GM23338 (cell line): ENCODE measurements at places on chromosomes 6 and 20.

DNA sequence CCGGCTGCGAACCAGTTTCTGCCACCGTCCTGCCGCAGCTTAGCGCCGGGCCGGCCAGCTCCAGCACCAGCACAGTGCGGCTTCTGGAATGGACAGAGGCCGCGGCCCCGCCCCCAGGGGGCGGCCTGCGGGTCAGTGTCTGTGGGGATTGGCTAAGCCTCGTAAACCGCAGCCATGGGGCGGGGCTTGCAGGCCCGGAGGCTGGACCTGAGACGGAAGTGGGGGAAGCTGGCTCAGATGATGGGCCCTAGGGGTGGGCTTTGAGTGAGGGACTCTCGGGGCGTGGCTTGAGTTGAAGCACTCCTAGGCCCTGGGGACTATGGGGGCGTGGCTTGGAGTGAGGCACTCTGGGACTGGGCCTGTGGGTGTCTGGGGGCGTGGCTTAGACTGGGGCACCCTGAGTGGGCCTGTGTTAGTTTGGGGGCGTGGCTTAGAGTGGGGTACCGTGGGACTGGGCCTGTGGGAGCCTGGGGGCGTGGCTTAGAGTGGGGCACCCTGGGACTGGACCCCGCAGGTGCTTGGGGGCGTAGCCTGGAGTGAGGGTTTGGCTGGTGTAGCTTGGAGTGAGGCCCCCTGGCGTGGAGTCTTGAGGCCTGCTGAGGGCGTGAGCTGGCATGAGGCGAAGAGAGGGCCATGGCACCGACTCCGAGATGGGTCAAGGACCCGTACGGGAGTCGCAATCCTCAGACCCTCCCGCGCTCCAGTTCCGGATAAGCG lies 6.6 kb downstream of the L3MBTL1 start:
- DNase-seq = peak; percentile 99

DNA sequence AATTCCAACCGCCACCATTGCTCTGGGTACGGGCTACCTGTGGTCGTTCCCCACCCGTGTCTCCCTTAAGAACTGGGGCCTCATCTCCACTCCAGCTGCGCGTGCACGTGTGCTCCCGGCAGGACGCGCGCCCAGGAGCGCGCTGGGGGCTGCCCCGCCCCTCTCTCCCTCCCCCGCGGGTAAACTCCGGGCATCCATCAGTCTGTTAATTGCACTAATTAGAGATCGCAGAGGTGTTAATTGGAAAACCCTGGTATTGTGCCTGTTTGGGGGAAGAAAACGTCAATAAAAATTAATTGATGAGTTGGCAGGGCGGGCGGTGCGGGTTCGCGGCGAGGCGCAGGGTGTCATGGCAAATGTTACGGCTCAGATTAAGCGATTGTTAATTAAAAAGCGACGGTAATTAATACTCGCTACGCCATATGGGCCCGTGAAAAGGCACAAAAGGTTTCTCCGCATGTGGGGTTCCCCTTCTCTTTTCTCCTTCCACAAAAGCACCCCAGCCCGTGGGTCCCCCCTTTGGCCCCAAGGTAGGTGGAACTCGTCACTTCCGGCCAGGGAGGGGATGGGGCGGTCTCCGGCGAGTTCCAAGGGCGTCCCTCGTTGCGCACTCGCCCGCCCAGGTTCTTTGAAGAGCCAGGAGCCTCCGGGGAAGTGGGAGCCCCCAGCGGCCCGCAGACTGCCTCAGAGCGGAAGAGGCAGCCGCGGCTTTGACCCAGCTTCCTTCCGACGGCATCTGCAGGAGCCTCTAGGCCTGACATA lies 14.4 kb downstream of the FOXP4 start:
- DNase-seq = peak; percentile 92

GRCh38 chr6:34804543-34804942 lies 12.7 kb downstream of the BLTP3A start:
- DNase-seq = no peak

DNA sequence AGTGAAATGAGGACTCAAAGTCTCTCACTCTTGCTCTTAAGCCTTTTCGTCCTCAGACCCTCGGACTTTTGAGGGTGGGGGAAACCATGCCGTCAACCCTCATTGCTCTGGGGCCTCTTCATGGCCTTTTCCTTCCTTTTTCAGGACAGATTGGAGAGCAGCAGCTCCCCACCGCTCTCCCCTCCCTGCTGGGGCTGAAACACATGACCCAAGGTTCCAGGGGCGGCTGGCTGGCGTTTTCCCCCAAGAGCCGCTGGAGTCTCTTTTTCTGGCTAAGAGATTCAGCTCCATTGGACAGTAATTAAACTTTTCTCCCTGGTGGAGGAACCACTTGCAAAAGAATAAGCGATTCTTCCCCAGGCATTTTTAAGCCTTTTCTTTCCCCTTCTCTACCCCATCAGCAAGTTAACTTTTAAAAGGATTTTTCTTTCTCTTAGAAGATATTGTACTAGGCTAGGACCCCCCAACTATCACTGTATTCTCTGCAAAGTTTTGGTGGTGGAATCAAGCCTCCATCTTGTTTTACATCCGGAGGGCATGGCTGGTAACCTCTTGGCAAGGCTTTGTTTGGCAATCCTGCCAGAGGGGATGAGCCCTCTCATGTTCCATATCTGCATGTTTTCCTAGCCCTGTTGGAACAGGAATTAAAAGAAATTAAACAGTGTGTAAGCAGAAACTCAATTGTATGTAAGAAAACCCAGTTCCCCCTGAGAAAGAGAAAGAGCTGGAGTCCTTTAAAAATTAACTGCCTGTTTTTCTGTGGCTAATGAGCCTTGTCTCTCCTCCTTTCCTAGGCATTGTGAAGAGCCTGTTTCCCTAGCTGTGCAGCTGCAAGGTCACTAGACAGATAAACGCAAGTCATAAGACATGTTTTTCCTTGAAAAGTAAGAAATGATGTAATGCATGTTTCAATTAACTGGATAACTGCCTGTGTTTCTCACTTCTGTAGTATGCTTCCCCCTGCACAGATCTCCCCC lies 100.8 kb upstream of the GPR6 start:
- DNase-seq = no peak

DNA sequence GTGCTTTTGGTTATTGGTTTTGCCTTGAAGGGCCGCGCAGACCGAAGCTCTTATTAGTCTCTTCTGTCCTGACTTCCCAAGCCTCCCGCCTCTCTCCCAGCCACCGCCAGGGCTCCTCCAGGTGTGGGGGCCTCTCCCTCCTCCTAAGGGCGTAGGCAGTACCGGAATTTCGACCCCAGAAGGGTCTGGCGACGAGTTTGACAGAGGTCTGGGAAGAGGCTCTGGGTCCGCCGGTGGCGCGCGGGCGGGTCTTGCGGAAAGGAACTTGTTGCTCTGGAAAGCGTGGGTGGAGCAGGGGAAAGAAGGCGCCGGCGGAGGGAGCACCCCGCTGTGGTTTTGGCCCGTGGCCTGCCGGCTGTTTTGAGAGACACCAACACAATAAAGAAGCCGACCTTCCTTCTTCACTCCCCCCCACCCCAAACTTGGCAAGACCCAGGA lies 1.8 kb downstream of the PCSK2 start:
- peak; percentile 67 for DNase-seq

- DNase-seq = no peak
Measured at GRCh38 chr20:46343348-46343974, 35.2 kb upstream of the CDH22 start.
